AG09309 (cell line): ENCODE measurements at places on chromosomes 6 and 20.
A peak's percentile ranks its signal among the peaks of the same experiment; 100 is the strongest.

- no peak for DNase-seq
These were observed 449.8 kb downstream of the HACE1 start for GRCh38 chr6:104409913-104410312.

GRCh38 chr20:4989570-4989969, 11.7 kb downstream of the SLC23A2 start:
- no peak for DNase-seq

- no peak for DNase-seq
These were observed 132.3 kb downstream of the RALGAPA2 start for GRCh38 chr20:20580139-20580538.

DNA sequence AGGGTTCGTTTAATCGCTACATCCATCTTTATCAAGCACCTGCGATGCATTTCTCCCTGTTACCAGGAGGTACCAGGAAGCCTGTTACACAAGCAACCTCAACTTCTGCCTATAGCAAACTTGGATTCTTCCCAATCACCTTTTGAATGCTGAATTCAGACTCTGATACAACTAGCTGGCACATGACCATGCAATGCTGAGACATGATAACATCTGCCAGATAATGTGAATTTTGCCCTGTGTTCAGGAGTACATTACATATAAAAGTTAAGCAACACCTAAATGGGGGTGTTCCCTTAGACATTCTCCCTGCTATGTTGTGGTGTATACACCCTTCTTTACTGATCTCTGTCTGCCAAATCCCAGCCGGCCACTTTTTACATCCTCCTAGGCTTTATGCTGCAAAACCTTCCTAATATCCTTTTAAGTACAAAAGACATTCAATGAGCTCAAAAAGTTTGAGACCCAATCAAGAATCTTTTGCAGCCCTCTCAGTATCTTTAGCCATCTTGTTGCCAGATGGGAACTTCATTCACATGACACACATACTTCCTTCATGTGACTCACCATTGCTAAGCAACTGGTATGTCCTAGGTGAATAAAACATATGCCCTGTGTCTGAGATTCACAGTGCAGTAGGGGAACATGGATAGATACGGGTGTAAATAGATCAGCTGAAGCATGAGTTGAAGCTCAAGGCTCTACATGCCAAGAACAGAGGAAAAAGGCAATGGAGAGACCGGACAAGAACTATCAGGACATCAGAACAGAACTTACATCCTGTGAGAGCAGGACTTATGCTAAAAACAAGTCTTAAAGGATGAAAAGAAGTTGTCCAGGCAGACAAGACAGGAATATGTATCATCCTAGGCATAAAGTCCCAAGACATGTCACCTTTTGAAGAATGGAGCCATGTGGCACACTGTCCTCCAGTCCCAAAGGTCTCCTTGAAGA, 84.3 kb downstream of the ZHX3 start:
- DNase-seq, result peak; percentile 60

- no peak for DNase-seq
These were observed 41.7 kb downstream of the PLN start for GRCh38 chr6:118589649-118590365.
